ENCODE measurements at places on chromosomes 12 and 14.

DNA sequence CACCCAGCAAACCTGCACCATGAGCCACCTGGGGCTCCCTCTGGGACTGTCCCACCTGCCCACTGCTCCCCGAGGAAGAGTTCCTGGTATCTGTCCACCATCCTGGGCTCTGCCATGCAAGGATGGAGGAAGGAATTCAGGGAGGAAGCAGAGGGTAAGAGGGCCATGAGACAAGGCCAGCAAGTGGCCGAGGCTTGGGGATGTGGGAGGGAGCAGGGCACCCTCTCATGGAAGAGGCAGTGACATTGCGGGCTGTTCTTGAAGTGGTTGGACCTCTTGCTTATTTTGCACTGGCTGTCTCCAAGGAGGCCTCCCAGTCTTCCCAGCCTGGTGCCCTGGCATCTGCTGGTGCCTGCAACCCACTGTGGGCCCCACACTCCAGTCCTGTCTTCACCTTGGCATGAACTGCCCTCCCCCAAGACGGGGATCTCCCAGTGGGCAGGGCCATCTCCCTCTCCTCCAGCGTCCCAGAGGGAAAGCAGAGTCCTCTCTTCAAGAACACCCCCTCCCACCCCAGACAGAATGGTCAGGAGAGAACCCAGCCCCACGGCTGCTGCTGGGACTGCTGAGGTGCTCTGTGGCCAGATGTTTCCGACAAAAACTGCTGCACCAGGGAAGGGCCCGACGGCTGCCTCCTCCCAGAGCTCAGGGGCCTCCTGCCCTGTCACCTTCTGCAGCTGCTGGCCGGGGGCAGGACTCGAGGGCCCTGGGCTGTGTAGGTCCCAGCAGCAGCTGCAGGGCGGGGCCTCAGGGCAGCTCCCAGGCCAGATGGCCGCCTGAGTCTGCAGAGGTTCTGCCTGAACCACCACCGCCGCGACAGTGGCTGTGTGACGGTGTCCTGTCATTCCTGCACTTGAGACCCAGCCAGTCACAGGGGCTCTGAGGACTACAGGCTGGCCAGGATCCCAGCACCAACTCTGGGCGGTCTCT lies 1.8 kb upstream of the AKT1 start:
- no peak for DNase-seq

DNA sequence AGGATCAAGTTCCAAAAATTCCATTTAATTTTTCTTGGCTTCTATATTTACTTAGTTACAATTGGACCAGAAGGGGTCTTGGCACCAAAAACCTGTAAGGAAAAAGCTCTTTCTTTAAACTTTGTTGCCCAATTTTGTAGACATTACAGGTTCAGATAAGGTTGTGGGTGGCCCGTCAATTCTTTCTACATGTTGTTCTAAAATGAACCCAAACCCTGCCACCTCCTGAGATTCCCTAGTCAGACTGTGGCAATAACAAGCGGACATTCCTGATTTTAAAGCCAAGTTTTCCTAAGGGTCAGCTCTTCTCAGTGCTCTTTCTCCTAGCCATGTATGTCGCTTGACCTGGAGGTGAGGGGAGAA lies 45.0 kb upstream of the GSG1 start:
- no peak for DNase-seq

GRCh38 chr14:91332986-91333649 lies 84.5 kb downstream of the CCDC88C start:
- DNase-seq, result no peak

GRCh38 chr14:71408362-71409030 lies 501.2 kb downstream of the PCNX1 start:
- DNase-seq, result no peak

GRCh38 chr14:63544591-63545299 lies 1.6 kb upstream of the PPP2R5E start:
- no peak for DNase-seq

DNA sequence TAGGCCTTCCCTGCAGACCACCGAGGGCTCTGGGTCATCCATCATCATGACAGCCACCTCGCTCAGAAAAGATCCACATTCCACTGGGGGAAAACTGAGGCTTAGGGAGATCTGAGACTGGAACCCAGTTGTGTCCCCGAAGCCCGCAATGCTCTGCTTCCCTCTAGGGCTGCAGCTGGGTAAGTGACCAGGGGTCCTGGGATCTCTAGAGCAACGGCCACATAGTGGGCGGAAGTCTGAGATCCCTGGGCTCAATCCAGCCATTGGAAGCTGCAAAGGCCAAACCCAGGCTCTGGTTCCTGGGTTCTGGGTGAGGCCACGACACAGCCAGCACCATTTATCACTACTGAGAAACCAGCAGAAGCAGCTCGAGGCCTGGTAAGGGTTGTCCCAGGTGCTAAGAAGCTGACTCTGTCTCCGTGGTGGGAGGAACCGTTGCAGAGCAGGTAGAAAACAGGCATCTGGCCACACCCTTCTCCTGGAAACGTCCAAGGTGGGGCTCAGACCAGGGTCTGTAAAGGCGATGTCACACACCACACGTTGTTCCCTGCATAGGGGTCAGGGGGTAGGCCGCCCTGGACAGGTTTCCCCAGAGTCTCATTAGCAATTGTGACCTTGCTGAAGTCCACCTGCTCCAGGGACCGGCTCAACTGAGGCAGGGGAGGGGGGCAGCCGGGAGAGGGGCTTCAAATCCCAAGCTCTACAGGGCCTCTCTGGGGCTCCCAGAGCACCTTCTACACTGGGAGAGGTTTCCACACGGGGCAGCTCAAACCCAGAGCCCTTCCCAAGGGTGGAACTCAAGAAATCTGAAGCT lies 38.6 kb downstream of the BCL11B start:
- DNase-seq, result no peak

- DNase-seq, result no peak
These were observed 138.0 kb downstream of the ANO2 start for GRCh38 chr12:5807090-5807414.

GRCh38 chr12:127060933-127061332 lies 1206.0 kb upstream of the TMEM132C start:
- DNase-seq, result no peak

- no peak for DNase-seq
These were observed 215.4 kb upstream of the C14orf180 start for GRCh38 chr14:104363891-104364760.

Measured in effector memory CD8-positive, alpha-beta T cell (primary cell).